ENCODE measurements at places on chromosomes 1 and 21.

DNA sequence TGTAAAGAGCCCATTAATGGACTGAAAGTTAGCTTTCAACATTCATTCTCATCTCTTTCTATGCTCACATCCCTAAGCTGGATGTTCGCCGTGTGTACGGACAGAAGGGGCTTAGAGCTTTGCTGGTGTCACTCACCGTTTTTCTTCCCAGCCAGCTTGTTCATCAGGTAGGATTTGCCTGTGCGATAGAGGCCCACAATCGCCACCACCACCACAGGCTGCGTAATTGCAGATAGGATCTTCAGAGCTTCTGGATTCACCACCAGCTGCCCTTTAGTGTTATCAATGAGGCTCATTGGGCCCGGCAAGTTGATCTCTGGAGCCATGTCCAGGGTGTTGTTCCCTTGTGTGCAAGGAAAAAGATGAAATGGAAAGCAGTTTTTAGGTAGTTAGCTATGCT, 4.3 kb downstream of the GBP2 start:
- DNase-seq: no peak

DNA sequence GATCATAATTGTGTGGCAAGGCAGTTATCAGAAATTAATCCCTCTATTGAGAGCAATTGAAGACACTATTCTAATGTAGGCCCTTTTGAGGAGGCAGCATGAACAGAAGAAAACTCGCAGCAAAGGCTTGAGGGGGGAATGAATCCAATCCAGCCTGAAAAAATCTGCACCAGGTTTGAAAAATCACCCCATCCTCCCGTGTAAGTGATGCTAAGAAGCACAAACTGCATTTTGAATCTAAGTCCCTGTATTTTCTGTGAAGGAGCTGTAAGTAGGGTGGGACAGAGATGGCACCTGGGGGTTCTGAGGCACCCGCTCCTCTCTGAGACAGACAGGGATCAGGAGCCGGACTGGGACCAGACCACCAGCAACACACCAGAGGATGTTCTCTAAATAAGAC, at the start of gene CRB1:
CRB1 (plus strand) TSS at position 241 of the 400 bp plus-strand sequence. CDS start 161 bp downstream, outside the sequence.
- DNase-seq: peak; percentile 40

- no peak for DNase-seq
Measured at GRCh38 chr1:230849451-230850224, 18.7 kb downstream of the C1orf198 start.

- no peak for DNase-seq
Measured at GRCh38 chr21:25979845-25980616, 190.5 kb downstream of the APP start.

DNA sequence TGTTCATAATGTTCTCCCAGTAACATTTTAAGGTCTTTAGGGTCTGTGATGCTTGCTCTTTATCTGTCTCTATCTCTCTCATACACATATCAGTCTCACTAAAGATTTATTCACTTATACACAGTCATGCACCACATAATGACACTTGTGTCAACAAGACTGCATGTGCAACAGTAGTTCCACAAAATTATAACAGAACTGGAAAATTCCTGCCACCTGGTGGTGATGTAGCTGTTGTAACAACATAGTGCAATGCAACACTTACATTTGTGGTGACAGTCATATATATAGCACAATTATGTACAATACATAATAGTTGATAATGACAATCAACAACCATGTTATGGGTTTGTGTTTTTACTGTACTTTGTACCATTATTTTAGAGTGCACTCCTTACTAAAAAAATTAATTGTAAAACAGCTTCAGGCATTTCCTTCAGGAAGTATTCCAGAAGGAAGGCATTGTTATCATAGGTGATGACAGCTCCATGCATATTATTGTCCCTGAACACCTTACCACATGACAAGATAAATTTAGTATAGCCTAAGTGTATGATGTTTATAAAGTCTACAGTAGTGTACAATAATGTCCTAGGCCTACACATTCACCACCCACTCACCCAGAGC, 8.1 kb downstream of the TDRD5 start:
- no peak for DNase-seq

- peak; percentile 18 for DNase-seq
Measured at GRCh38 chr1:31502926-31503511, 73.3 kb upstream of the TINAGL1 start.

DNA sequence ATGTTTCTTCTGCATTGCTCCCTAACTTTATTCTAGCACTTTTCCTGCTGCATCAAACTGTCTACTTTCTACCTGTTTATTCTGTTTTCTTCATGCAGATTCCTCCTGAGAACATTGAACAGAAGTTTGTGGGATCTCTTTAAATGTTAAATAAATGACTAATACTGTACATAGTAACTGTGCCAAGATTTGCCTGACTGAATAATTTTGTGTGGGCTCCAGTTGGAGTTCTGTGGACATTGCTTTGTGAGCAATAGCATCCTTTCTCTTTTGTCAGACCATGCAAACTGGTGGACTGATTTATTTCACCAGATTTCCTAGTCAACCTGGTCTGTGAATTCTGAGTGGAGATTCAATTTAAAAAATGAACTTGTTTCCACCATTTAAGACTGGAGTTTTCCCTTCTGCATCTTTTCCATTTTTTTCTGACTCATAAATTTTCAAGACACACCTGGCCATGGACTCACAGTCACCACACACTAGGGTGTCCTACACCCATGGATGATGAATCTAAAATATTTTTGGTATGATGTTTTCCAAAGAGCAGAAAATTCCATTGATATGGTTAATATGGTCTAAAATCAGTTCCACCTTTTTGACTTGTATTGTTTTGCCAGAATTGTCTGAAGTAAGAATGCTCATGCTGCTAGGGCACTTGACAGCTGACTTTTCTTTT, 140.7 kb upstream of the SPAG17 start:
- no peak for DNase-seq

DNA sequence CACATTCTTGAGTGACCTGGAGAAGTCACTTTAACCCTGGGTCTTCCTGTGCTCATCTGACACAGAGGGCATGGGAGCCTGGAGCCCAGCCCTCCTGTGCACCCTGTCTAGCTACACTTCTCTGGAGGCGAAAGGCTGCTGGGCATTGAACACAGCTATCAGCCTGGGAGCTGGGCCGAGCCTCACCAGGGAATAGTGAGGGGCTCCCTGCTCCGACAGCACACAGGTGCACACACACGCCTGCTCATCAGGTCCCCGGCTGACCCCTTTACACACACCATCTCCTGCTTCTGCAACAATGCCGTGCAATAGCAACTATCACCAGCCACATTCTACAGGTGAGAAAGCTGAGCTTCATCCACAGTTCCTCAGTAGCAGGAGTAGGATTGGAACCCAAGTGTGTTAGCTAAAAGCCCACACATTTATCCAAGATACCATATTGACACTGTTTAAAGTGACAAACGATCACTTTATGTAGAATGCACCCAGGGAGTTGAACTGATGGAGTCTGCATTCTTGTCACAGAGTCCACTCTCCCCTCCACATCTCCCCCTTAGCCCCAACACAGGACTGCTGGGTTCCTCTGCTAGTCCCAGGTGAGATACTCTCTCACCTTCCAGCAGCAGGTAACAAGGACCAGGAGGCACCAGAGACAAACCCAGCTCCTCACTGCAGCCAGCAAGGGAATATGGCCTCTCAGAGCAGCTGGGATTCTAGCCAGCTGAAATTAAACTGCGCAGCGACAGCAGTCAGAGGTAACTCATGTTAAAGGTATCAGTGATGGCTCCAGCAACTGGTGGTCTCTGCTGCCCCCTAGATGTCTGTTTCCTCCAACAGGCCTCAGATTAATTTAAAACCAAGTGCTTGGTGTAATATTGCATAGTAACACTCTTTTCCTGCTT, 18.3 kb upstream of the CAPN8 start:
- no peak for DNase-seq

GRCh38 chr1:18836654-18837053, 22.8 kb downstream of the TAS1R2 start:
- no peak for DNase-seq

GRCh38 chr1:145983206-145983675, 13.1 kb downstream of the TXNIP start:
- DNase-seq: no peak

- no peak for DNase-seq
Measured at GRCh38 chr1:5526385-5526750, 465.9 kb downstream of the NPHP4 start.

DNA sequence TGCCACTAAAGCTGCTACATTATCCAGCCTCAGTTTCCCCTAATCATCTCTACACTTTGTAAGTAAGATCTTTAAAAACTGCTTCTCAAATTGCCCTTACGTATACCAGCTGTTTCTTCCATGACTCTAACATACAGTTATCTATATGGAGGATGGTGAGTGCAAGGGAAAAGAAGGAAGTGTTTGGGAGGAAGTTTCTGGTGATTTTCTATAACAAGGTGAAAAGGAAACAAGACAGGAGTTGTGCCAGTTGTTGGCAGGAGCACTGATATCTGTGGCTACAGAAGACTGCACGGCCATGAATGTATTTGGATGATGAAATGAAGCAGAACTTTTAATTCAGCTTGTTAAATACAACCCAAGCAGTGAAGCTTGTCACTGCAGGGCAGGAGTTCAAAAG, 32.3 kb upstream of the NHLH2 start:
- DNase-seq: no peak

DNA sequence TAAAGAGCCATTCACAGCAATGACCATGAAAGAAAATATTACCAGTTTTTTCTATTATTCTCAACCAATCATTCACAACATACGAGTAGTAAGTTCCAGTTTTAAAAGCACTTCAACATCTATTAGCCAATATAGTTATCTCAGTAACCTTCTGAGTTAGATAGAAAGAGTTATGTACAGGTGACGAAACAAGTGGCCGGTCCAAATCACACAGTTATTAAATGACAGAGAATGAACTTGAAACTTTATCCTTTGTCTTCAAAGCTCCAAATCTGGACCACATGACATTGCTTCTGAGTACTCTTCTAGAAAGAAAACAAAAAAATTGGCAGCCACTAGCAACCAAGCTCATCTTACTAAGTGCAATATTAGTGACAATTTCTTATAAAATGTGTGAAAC, 393.8 kb downstream of the OMA1 start:
- no peak for DNase-seq

GRCh38 chr1:84037758-84038611, 39.1 kb upstream of the TTLL7 start:
- DNase-seq: no peak

DNA sequence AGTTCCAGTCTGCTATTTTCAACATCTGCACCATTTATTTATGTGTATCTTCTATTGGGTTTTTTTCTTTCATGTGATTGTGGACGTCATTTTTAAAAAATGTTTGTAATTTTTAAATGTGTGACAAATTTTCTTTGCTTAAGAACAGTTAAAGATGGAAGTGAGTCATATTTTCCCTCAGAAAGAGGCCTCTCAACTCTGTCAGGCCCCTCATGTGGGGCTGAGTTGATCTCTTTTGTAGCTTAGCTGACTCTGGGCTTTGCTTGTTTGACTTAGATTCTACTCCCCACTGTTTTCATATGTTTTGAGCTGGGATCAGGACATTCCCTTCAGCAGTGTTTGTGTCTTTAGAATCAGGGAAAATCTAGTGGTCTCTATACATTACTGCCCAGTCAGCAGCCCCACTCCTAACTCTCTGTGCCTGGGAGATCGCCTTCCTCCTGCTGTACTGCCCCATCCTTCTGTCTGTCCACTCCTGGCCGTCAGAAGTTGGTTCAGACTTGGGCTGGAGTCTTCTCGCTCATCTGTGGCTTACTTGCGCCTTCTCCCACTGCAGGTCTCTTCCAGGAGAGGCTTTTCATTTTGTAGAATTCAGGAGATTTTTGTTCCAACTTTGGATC, 137.4 kb downstream of the DYRK1A start:
- no peak for DNase-seq

DNA sequence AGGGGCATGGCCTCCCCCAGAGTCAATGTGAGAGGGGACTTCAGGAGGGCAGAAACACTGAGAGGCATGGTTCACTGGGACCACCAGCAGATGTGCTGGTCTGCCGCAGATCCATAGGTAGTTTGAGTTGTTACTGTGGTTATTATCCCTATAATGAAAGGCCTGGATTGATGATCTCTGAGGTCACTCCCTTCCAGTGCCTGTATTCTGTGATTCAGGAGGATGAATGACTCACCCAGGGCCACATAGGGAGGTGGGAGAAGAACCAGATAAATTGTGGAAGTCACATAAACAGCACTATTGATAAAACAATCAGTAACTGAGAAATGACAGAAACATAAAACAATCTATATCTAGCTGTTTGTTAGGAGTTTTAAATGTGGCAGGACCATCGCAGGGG, 22.7 kb upstream of the ACTL8 start:
- DNase-seq: no peak

- no peak for DNase-seq
Measured at GRCh38 chr1:11466416-11466815, 12.5 kb upstream of the DISP3 start.

DNA sequence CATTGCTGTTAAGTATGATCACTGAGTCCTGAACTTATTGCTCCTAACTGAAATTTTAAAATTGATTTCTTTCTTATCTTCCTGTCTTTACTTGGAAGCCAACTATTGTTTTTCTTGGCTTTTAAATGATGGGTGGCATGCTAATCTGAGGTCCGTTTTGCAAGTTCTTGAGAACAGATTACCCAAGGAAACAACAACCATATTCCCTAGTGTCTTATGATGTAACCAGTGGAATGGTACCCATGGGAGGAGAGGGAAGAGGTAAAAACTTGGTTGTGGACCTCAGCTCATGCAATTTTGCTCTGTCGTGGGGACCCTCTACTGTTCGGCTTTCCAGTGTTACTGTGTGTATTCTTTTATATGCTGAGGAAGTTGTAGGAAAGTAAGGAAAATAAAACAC, 454.8 kb upstream of the ADAMTS5 start:
- no peak for DNase-seq

DNA sequence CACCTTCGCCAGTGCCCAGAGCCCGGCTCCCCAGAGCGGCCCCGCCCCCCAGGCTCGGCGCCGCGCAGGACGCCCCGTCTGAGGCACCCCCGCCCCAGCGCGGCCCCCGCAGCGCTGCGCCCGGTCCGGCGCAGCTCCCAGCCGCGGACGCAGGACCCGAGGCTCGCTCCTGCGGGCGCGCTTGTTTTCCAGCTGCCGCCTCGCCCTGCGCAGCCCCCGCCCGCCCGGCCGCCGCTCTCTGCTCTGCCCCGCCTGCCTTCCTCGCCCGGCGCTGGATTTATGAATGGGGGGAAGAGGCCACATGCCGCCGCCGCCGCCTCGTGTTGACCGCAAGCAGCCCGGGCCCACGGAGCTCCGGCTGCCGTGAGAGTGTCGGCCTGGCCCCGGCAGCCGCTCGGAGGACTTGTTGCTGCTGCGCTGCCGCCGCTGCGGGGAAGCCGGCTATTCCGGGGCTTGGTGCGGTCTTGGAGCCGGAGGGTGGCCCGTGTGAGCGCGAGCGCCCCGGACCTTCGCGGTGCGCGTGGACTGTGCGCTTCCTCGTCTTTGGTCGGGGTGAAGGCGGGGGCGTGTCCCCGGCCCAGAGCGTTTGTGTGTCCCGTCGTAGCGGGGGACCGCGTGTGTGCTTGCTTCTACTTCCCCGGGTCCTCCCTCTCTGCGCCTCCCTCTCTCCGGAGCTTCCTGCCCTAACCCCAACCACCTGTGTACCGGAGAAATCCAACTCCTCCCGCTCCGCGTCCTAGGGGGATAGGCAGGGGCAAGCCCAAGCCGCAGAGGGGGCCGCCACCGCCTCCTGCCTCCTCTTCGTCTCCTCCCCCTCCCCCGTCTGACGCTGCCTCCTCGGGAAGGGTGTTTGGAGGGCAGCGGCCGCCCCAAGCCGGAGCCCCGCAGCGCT, 736 bp downstream of the KCNC4 start:
- DNase-seq: no peak

All from NCI-H524 treated with DMSO at 0.1 percent for 48 hours (cell line).